Stimulated activated CD4-positive, alpha-beta T cell treated with anti-CD3 and anti-CD28 coated beads, Interleukin-15, amount 100 ng/mL, for 48 hours (primary cell): ENCODE measurements at places on chromosomes 6 and 20.

GRCh38 chr6:139905404-139906052 lies 531.1 kb upstream of the CITED2 start:
- no peak for DNase-seq

DNA sequence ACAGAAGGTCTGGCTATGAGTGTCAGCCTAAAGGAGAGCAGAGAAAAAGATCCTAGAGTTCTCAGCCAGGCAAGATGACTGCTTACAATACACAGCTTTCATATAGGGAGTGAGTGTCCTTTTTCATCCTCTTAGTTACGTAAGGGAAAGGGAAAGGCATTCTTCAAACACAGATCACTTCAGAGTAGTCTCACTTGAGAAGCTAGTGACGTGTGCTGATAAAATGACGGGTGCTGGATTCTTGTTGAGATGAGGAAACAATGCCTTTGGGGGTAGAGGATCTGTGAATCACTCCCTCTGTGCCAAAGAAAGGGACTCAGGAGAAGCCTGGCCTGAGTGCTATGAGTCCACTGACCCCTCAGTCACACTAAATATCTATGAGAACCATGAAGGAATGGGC lies 117.3 kb downstream of the QRSL1 start:
- no peak for DNase-seq

GRCh38 chr20:52747845-52748284 lies 224.3 kb upstream of the TSHZ2 start:
- DNase-seq = no peak

DNA sequence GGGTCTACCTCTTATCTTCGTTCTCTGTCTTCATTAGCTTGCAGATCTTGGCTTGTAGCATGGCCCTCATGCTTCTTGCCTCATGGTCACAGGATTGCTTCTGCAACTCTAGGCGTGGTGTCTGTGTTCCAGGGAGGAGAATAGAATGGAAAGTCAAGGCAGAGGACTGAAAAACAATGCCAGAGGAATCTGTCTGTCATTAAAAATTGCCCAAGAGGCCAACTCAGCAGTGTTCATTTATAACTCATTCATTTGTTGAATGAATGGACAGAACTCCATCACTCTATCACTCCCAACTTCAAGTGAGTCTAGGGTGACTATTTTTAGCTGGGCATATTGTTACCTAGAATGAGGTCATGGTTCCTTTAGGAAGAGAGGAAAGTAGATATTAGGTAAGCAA lies 179.6 kb downstream of the UST start:
- no peak for DNase-seq

GRCh38 chr6:44052419-44053023 lies 74.7 kb downstream of the MRPL14 start:
- DNase-seq = no peak

DNA sequence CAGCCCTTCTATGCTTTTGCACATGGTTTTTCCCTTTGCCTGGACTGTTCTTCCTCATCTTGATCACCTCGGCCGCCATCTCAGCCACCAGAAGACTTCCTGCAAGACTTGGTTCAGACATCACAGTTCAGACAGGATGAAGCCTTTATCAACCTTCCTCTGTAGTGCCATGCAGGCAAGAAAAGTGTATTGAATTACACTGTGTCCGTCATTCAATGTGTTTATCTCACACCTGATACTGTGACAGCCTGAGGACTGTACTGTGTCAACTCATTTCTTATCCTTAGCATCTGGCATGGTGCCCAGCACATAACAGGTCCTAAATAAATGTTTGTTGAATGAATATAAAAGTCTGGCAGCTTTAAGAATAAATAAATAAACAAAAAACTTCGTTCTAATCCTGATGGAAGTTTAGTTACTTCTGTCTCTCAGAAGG lies 133.3 kb upstream of the MAN1A1 start:
- no peak for DNase-seq

DNA sequence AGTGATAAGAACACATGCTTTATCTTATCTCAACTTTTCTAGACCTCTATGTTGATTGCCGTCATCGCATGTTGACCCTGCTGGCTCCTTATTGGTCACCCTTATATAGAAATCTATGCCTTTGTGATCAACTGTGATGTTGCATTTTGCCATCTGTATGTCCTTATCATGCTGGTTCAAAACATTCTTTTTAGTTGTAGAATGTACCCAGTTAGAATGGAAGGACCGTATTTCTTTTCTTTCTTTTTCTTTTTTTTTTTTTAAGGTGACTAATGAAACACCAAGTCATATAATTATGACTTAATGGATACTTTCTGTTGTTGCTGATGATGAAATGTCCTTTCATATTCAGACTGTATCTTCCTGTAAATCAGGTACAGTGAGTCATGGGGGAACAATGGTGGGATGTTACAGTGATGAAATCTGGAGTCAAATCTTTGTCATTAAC lies 145.9 kb upstream of the CITED2 start:
- no peak for DNase-seq

- no peak for DNase-seq
Measured at GRCh38 chr20:41017448-41018042, 11.1 kb upstream of the TOP1 start.

- no peak for DNase-seq
Measured at GRCh38 chr6:31794866-31795615, 511 bp downstream of the VARS1 start.

DNA sequence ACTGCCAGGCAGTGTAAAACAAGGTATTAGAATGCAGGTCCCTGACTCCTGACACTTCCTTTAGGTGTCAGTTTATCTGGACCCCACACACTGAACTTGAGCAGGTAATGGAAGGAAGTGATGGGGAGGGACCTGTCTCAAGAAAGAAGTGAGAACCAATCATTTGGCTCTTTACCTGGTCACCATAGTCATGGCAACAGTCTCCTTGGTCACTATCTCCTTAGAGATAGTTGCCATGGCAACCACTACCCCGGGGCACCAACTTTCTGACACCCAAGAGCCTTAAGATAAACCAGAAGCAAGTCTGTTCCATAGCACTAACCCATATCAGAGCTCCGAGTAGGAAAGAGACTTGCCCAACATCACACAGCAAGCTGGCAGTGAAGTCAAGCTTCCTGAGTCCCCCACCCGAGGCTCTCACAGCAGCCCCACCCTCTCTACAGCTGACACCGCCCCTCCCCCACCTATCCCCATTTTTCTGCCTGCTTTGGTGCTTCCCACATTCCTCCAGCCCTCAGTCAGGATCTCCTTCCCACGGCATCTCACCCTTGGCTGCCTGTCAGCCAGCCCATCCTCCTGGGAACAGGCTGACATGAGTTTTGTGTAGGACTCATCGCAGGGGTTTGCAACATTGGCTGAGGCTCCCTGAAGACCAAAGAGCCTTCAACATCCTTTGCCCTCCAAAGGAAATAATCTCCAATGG lies 16.3 kb upstream of the HM13 start:
- no peak for DNase-seq
